ENCODE measurements at places on chromosomes 12 and 14.

GRCh38 chr14:44462381-44462780 lies 44.7 kb downstream of the FSCB start:
- DNase-seq, result no peak

GRCh38 chr14:100403105-100403504 lies 80.0 kb downstream of the SLC25A47 start:
- no peak for DNase-seq

GRCh38 chr12:51941604-51942003 lies 9.9 kb upstream of the ACVR1B start:
- no peak for DNase-seq

DNA sequence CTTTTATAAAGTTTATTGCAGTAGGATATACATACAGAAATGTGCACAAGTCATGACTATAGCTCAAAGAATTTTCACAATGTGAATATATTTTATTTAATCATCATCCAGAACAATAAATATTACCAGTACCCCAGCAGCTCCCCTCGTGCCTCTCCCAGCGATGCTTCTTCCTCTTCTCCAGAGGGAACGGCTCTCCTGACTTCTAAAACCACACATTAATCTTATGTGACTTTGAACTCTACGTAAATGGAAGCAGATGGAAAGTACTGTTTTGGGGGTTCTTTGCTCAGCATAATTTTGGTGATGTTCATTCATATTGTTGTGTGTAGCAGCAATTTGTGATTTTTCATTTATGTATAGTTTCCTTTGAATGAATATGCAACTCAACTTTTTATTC lies 4.6 kb upstream of the SLC8A3 start:
- no peak for DNase-seq

DNA sequence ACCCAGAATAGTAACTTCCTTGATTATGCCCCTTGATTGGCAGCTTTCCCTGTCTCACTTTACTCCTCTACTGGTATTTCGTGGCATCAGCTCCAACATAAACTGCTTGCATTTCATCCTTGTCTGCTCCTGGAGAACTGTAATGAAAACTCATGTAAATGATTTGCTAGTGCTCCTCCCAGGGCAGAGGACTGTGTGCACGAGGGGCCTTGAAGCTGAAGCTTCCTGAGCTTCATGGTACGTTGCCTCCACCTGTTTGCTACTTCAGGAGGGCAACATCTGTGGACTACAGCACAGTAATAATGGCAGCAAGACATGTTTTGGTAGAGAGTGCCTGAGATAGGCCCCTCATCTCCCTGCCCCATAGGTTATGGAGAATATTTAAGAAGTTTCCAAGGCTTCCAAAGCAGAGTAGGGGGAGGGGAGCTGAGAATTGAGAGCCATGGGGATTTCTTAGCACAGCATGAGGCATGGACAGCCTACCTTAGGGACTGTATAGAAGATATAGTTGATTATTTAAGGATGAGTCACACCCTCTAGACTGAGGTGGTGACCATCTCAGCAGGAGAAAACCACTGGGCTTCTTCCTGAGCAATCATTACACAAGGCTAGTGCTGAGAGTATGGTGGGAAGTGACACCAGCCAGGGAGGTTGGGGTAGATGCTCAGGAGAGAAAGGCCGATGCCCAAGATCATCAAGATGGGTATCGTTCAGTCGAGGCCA lies 29.5 kb downstream of the CCDC198 start:
- DNase-seq, result no peak

DNA sequence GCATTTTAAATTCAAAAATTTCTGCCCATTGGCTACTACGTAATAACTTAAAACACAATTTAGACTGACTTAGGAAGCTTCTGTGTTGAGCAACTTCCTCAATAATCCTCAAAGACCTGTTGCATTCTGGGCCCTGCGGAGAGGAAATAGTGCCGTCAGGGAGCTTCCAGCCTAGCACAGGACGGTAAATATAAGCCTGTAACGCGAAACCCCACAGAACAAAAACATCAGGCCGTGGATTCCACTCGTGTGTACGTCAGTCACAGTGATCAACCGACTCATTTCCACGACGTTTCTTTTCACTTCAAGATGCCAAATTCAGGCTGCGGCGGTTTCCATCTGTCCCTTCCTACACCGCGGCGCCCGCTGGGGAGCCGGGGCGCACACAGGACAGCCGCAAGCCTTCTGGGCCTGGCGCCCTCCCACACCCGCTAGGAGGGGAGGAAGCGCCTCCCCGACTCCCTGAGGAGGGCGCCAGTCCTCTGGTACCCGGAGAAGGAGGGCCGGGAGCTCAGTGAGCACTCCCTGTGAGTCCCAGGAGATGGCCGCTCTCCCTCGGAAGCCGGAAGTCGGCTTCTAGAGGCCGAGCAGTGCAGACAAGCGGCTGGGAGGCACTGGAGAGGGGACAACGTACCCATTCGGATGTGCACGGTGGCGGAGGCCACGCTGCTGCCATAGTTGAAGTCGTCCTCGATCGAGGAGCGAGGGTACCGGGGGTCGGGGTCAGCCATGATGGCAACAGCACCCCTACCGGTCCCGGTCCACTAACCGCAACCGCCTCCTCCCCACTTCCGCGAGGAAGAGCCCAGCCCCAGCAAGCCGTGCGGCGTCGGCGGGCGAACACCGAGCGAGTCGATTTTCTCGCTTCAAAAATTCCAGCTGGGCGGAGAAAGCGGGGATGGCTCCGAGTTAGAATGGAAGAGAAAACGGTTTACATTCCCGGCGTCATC lies at the start of gene TMBIM4:
Gene TMBIM4, minus strand, starts transcription at position 776 of the 950 bp plus-strand sequence. Its CDS starts 45 bp downstream, at position 731.
- peak; percentile 98 for DNase-seq

DNA sequence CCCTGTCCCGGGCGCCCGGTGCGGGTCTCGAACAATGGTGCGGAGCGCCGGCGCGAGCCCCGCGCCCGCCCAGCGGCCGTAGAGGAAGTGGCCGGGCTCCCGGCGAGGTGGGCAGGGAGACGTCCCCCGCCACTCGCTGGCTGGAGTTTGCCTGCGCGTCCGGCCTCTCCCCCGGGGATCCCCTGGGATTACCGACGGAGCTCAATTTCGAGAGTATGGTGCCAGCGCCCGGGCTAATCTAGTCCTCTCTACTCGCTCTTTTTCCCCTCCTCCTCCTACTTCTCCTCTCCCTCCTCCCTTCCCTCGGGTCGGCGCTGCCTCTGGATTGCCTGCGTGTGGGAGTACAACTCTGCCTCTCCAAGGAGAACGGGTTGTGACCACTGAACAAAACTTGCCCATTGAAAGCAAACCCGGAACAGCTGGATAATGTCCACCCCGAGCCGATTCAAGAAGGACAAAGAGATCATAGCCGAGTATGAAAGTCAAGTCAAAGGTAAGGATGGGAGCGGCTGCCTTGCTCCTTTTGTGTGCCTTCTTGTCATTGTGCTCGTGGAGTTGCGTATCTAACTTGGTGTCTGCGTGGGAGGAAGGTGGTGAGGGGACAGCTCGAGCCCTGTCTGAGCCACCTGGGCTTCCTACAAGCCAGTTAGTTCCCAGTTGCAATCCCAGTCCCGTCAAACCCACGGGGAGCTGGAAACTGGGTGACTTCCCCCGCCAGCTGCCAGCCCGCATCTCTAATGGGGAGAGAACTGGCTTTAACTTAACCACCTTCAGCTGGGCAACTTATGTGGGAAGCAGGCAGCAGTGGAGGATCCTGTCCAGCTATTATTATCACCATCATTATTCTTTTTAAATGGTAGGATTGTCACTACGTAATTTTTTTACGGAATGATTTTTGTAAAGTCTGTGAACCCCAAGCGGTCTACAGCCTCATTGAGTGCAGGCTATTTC lies at the start of gene SRGAP1:
Gene SRGAP1, plus strand, starts transcription at position 310 of the 951 bp plus-strand sequence. Its CDS starts 117 bp downstream, at position 427.
- DNase-seq, result peak; percentile 89

GRCh38 chr12:13103391-13104033 lies at the start of gene GSG1:
Gene GSG1 (minus strand): TSS chr12:13103667. CDS start chr12:13103512, 155 bp downstream.
- no peak for DNase-seq

DNA sequence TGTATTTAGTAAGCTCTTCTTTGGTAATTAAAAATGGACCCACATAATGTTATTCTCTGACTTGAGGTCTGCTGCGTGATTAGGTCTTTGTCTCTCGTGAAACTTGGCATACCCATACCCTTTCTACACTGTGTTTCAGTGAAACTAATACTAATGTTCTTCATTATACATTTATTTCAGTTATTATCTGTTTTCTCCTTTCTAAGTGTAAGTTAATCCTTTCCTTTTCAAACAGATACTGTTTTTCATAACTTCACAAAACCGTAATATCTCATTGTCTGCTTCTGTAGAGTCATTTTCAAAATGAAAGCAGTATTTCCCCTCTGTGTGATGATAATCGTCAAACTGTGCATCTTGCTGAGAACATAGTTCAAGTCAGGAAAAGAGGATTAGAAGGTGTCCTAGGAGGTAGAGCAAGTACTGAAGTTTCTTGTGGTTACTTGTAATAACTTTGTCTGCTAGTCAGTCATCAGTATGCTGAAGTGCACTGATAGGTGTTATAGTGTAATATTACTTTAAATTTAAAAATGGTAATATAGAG lies 15.9 kb downstream of the PYROXD1 start:
- no peak for DNase-seq

DNA sequence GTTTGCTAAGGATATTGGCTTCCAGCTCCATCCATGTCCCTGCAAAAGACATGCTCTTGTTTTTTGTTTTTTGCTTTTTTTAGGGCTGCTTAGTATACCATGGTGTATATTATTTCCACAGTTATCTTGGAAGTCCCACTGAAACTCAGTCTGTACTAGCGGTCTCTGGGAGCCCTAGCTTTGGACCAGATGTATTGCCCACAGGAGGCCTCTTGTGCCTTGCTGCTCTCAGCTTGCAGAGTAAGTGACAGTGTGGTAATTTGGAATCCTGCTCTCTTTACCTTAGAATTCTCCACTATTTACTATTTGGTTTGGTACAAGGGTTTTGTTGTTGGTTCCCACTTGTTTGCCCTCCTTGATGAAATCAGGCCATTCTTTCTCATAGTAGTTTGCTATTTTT lies 1022.9 kb downstream of the LRFN5 start:
- no peak for DNase-seq

DNA sequence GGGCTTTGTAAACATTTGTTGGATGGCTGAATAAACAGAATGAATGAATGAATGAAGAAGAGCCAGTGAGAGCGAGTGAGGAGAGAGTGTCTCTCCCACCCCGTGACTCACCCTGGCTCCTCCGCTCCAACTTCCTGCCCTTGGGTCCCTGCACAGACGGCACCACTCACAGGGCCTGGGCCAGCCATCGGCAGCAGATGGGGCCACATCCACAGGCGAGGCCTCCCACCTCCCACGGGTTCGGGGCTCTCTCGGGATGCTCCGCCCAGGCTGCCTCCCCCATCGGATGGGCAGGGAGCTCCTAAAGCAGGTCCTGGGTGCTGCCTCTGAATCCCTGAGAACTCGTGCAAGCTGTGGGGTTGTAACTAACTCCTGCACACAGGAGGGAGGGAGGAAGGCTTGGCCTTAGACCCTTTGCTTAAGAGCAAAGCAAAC lies 41.3 kb downstream of the CCNK start:
- DNase-seq, result no peak

GRCh38 chr12:79262938-79263337 lies 398.4 kb downstream of the SYT1 start:
- no peak for DNase-seq

DNA sequence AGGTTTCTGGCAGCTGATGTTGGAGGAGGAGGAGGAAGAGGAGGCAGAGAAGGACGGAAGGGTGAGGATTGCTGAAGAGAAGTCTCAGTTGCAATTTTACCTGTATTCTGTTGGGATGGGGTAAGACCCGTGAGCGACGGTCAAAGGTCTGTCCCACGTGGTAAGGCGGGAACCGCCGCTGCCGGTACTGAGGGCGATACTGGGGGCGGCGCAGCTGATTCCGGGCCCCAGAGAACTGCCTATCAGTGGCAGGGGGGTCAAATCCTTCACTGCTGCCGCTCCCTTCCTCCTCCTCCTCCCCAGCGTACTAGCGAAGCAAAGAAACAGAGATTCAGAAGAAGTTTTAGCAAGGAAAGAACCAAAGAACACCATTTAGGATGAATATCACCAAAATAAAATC lies 13.3 kb downstream of the YBX3 start:
- DNase-seq, result no peak

DNA sequence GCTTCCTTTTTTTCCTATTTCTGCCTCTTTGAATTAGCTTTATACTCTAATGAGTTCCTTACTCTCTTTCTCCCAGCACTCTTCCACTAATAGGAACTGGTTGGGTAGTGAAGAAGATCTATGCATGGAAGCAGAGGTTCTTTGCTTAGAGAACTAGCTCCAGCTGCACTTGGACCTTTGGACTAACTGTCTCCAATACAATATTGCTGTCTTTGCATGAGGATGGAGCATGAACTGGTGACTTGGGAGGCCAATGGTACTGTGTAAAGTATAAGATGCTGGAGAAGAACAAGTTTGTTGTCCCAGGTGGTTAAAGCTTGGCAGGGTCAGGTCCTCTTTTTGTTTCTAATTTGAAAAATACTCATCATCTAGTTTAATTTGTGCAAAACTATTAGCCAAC lies 2.4 kb upstream of the GLS2 start:
- no peak for DNase-seq

DNA sequence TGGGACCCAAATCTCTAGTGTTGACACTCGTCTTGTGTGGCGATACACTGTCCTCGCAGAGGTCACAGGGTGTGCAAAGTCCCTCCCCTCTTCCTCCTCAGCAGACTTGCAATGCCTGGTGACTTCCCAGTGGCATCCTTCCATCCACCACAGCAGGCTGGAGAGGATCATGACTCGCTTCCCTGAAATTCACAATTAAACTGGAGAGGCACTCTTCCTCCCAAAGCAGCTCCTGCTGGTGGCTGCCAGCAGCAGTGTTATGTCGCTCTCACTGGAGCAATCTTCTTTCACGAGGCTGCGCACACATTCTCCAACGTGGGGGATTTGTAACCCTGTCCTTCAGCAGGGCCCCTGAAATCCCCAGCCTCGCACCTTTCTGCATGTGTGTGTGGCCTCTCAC lies 145.2 kb upstream of the TMCC3 start:
- peak; percentile 19 for DNase-seq

GRCh38 chr12:64890873-64891468 lies 66.5 kb downstream of the TBC1D30 start:
- peak; percentile 64 for DNase-seq

DNA sequence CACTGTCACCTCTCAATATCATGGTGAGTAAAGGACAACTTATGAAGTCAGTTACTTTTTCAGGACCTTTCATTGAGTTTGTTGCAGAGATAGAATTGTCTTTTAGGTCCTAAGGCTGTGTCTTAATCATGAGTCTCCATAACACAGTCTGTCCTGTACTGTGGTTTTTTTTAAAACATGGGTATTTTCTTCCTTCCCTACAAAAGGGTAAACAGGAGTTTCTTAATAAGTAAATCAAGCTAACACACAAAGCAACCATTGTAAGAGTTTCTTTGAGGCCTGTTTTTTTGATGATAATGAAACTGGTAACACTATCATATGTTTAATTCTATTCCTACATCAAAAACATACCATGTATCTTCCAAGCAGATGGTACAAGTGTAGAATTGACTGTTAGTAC lies 101.4 kb downstream of the PLEKHA5 start:
- DNase-seq, result no peak

GRCh38 chr12:9776781-9777180 lies 16.1 kb upstream of the CD69 start:
- DNase-seq, result no peak
